Activated naive CD4-positive, alpha-beta T cell (primary cell): ENCODE measurements at places on chromosomes 3 and 15.

DNA sequence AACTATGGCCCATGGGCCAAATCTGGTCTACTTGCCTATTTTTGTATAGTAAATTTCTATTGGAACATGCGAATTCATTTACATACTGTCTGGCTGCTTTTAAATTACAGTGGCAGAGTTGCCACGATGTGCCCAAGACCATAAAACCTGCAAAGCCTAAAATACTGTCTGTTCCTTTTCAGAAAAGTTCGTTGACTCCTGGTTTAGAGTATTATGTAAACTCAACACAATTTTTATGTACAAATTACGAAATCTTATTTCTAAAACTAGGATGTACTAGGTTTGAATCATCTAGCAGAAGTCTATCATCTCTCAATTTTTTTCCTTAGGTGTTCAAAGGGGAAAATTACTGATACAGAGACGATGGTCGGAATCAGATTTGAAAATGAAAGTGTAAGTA lies 26.9 kb downstream of the SENP2 start:
- DNase-seq, result no peak

DNA sequence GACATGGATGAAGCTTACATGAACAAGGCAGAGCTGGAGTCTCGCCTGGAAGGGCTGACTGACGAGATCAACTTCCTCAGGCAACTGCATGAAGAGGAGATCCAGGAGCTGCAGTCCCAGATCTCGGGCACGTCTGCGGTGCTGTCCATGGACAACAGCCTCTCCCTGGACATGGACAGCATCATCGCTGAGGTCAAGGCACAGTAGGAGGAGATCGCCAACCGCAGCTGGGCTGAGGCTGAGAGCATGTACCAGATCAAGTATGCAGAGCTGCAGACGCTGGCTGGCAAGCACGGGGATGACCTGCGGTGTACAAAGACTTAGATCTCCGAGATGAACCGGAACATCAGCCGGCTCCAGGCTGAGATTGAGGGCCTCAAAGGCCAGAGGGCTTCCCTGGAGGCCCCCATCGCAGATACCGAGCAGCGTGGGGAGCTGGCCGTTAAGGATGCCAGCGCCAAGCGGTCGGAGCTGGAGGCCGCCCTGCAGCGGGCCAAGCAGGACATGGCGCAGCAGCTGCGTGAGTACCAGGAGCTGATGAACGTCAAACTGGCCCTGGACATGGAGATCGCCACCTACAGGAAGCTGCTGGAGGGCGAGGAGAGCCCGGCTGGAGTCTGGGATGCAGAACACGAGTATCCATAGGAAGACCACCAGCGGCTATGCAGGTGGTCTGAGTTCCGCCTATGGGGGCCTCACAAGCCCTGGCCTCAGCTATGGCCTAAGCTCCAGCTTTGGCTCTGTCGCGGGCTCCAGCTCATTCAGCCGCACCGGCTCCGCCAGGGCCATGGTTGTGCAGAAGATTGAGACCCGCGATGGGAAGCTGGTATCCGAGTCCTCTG lies 77.6 kb downstream of the CLDN11 start:
- DNase-seq, result no peak

- DNase-seq, result no peak
These were observed 10.4 kb downstream of the FAM174B start for GRCh38 chr15:92645051-92645631.

DNA sequence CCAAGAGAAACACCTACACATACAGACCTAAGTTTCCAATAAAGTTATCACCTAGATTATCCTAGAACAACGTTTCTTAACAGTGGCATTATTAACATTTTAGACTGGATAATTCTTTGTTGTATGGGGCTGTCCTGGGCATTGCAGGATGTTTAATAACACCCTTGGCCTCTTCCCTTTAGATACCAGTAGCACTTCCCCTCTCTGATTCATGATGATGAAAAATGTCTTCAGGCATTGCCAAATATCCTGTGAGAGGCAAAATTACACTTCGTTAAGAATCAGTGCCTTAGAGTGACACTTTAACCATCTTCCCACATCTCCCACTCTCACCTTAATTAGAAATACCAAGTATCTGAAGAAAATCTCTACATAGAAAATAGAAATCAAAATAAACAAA lies 352.6 kb downstream of the CGGBP1 start:
- DNase-seq, result no peak

DNA sequence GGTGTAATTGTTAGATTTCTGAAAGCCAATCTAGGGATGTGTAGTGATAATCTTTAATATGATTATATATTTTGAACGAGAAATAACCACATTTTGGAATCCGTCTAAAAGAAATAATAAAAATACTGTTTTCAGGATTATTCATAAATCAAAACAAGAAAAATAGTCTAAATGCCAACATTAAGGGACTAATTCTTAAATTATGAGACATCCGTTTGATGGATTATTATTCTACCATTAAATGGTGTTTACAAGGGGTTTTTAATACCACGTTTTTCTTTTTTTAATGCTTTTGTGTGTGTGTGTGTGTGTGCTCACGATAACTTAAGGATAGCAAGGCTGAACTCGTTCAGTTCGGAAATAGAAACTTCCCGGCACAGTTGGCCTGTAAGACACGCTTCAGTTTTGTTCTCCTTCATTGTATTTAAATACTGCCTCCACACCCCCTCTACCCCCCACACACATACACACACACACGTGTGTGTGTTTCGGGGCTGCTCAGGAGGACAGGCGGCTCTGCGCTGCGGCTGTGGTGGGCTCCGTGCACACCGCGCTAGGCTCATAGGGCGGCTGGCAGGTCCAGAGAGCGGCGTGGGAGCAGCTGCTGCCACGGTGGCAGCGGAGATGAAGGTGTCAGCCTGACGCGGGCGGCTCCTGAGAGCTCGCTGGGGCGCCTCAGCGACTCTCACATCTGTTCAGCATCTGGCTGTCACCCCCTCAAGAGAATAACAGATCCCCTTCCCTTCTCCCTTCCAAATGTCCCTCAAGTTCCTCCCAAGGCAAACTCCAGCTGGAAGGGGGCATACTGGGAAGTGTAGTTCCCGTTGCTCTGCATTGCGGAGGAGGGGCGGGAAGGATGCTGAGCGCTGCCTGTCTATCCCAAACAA lies 23.0 kb upstream of the ANP32A start:
- no peak for DNase-seq

GRCh38 chr15:63041974-63042876 lies at the start of gene TPM1:
TPM1 (plus strand) TSS chr15:63042747; CDS start chr15:63042830, 83 bp downstream.
- DNase-seq, result no peak

GRCh38 chr3:62011666-62012065 lies 361.7 kb downstream of the FEZF2 start:
- no peak for DNase-seq

DNA sequence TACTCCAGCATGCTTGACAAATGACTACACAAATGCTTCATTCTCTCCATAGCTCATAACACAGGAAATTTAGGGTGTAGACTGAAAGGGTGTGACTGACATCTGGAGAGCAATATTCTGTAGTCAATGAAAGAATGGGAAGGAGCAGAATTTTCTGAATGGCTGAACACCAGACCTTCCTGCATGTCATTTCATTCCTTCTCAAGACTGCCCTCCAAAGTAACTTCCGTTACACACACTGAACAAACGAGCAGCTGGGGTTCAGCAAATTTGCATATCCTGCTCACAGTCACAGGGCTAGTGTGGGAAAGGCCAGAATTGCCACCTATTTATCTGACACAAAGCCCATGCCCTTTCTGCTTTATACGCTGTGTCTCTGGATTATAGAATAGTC lies 325.0 kb upstream of the CFAP20DC start:
- DNase-seq, result no peak

- DNase-seq, result no peak
These were observed 42.2 kb downstream of the PXYLP1 start for GRCh38 chr3:141273700-141274410.

DNA sequence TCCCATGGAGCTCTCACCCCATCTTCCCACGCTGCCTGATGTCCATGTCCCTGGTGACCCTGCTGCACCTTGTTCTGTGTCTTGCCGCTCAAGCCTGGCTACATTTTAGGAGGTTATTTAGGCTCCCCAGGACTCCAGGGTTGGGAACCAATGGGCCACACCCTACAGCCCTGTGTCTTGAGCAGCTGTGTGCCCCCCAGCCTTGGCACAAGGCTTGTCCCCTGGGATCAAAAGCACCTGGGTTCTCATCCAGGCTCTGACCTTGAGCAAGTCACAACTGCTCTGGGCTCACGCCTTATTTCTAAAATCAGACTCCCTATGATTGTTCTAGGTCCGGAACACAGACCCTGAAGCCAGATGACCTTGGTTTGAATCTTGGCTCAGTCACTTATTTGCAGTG lies 14.1 kb downstream of the SPSB4 start:
- no peak for DNase-seq

DNA sequence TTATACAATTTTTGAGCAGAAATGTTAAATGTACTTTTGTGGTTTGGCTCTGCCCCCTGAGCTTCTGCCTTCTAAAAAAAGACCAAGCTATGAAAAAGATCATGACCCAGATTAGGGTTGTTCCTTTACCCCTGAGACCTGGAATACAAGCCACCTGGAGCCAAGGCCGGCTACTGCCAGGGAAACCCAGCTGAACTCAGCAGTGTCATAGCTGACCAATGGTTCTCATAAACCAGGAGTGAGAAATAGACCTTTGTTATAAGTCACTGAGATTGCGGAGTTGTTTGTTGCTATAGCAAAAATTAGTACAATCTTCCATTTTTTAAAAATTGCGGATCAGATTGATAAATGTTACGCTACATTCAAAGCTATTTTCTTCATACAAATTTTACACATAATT lies 1261.7 kb downstream of the ROBO1 start:
- DNase-seq, result no peak

GRCh38 chr3:187746442-187747281 lies 1.4 kb upstream of the BCL6 start:
- DNase-seq, result no peak

- DNase-seq, result no peak
These were observed 82.5 kb downstream of the CHST2 start for GRCh38 chr3:143201870-143202752.

GRCh38 chr3:74582982-74583381 lies 31.5 kb downstream of the CNTN3 start:
- no peak for DNase-seq

DNA sequence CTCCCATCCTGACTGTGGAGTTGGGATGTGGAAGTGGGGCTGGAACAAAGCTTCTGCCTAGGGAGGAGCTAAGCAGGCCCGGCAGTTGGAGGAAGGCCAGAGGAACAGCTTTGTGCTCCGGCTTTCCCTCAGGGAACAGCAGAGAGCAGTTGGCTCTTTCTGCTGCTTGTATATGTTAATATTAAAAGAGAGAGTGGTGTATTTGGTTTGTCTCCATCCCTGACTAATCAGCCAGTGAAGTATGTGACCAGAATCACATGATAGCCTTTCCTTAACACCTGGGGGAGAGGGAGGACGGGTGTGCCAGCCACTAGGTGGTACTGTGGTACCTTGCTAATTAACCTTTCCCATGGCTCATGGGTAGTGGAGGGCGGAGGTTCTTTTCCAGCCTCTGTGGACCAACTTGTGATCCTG lies 10.0 kb downstream of the EIF2B5 start:
- DNase-seq, result no peak

GRCh38 chr15:52255008-52255407 lies 40.6 kb downstream of the MYO5C start:
- DNase-seq, result no peak
